ENCODE measurements at places on chromosomes 5 and 9.

DNA sequence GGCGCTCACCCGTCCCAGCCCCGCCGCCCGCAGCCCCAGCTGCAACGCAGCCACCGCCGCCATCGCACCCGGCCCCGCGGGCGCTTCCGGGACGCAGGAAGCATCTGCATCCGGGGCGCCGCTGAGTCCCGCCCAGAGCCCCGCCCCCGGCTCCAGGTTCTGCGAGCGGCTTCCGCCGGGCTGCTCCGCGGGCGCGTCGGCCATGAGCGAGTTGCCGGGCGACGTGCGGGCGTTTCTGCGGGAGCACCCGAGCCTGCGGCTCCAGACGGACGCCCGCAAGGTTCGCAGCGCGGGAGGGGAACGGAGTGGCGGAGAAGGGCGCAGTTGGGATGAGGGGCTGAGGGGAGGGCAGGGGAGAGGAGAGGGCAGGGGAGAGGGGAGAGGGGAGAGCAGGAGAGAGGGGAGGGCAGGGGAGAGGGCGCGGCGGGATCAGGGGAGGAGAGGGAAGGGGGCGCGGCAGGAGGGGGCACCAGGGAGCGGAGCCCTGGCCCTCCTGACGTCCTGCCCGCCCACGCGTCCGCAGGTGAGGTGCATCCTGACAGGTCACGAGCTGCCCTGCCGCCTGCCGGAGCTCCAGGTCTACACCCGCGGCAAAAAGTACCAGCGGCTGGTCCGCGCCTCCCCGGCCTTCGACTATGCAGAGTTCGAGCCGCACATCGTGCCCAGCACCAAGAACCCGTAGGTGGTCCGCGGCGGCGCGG lies at the start of the genes SURF1 and SURF2:
Gene SURF1 (minus strand): TSS at position 97 of the 701 bp plus-strand sequence. CDS start 34 bp downstream, at position 63.
Gene SURF2 (plus strand): TSS at position 160 of the 701 bp plus-strand sequence. CDS start 43 bp downstream, at position 203.
- H3K4me3 ChIP-seq: peak within 1 kb of the TSS; percentile 85
- no peaks in the 10 kb centered on the region for H3K27me3 ChIP-seq
- peak within 1 kb of the TSS; percentile 83 for H3K27ac ChIP-seq
- peaks cover 45% of the 10 kb centered on the region for H3K36me3 ChIP-seq

DNA sequence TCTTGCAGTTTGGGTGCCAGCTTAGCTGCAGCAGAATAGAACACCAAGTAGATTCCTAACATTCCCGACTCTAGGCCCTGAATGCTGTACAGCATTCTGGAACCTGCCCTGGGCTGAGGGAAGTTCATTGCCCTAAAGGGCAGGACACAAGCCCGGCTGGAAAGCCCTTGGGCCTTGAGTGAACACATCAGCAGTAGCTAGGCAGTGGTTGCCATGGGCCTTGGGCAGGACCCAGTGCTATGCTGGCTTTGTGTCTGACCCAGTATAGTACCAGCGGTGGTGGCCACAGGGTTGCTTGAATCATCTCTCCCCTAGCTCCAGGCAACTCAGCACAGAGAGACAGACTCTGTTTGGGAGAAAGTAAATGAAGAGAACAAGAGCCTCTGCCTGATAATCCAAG lies 137.8 kb downstream of the AGTPBP1 start:
- no peak for DNase-seq
- no peaks in the 10 kb centered on the region for H3K4me1 ChIP-seq
- no peaks in the 10 kb centered on the region for H3K36me3 ChIP-seq
- no peaks in the 10 kb centered on the region for H3K27me3 ChIP-seq

- no peak overlapping the region for H3K4me3 ChIP-seq
- no peaks in the 10 kb centered on the region for H3K4me1 ChIP-seq
- DNase-seq: no peak
- no peaks in the 10 kb centered on the region for H3K36me3 ChIP-seq
- H3K27me3 ChIP-seq: no peaks in the 10 kb centered on the region
- H3K27ac ChIP-seq: no peak overlapping the region
These were observed 36.4 kb downstream of the PWWP2A start for GRCh38 chr5:160082614-160083500.

- no peak overlapping the region for H3K27ac ChIP-seq
- H3K4me3 ChIP-seq: no peak overlapping the region
- no peaks in the 10 kb centered on the region for H3K27me3 ChIP-seq
- no peaks in the 10 kb centered on the region for H3K4me1 ChIP-seq
- no peaks in the 10 kb centered on the region for H3K36me3 ChIP-seq
- DNase-seq: no peak
These were observed 246.0 kb upstream of the NUDT12 start for GRCh38 chr5:103808464-103809106.

DNA sequence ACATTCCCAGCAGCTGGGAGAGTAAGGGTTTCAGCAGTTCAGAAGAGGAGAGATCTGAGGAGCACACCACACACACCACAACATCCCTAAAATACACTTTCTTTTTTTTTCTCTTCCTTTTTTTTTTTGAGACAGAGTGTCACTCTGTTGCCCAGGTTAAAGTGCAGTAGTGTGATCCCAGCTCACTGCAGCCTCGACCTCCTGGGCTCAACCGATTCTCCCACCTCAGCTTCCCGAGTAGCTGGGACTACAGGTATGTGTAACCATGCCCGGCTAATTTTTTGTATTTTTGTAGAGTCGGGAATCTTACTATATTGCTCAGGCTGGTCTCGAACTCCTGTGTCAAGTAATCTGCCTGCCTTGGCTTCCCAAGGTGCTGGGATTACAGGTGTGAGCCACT lies 9.7 kb upstream of the UBAP1 start:
- no peak for DNase-seq
- no peaks in the 10 kb centered on the region for H3K36me3 ChIP-seq
- no peak overlapping the region for H3K27ac ChIP-seq
- H3K27me3 ChIP-seq: no peaks in the 10 kb centered on the region

DNA sequence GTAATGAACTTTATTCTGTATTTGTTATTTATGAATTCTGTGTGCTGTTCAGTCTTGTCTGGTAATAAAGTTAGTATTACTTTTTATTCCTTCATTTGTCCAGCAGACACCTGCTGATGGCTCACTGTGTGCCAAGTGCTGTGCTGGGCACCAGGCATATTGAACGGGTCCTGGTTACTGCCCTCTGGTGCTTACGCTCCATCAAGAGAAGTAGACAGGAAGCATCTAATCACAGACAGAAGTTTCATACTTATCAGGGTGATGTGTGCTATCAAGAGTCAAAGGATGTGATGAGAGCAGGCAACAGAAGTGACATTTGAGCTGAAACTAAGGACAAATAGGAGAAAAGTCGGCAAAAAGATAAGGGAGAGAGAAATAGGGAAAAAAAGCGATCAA lies 153.1 kb downstream of the FGF1 start:
- H3K36me3 ChIP-seq: no peaks in the 10 kb centered on the region
- DNase-seq: no peak
- no peaks in the 10 kb centered on the region for H3K4me1 ChIP-seq
- H3K4me3 ChIP-seq: no peak overlapping the region
- H3K27me3 ChIP-seq: no peaks in the 10 kb centered on the region

DNA sequence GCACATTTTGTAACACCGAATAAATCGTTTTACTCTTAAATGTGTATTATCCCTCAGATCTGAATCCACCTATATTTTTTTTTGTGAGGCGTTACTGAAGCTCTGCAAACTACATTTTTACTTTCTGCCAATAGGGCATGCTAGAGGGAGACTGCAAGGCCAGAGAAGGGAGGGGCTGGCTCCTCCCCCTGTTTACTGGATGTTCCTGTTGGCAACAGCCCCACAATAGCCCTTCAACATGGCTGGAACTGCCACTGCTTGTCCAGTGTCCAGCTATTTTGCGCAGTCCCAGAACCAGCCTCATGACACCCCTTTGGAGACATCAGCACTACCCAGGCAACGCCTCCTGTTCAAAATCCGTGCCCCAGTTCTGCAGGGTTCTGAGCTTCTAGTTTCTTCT lies 85.4 kb upstream of the MIER3 start:
- no peak overlapping the region for H3K4me3 ChIP-seq
- H3K36me3 ChIP-seq: no peaks in the 10 kb centered on the region
- H3K4me1 ChIP-seq: no peaks in the 10 kb centered on the region
- DNase-seq: no peak
- H3K27ac ChIP-seq: no peak overlapping the region

DNA sequence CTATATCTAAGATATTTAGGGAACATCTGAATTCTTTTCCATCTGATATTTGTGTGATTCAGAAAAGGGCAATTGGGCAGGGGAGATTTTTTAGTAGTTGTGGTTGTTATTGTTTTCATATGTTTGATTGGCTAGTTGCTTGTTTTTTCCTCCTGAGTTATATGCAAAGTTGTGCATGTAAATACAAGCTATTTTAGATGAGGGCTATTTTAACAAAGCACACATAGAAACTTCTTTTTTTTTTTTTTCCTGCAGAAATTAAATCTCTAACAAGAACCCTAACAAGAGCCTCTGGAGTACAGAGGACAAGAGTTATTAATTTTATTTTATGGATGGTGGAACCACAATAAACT lies 559.1 kb downstream of the CETN3 start:
- DNase-seq: no peak
- H3K36me3 ChIP-seq: no peaks in the 10 kb centered on the region
- H3K27ac ChIP-seq: no peak overlapping the region

- no peaks in the 10 kb centered on the region for H3K36me3 ChIP-seq
- no peaks in the 10 kb centered on the region for H3K4me1 ChIP-seq
- DNase-seq: no peak
- H3K4me3 ChIP-seq: no peak overlapping the region
- no peak overlapping the region for H3K27ac ChIP-seq
- H3K27me3 ChIP-seq: no peaks in the 10 kb centered on the region
These were observed 630.5 kb downstream of the ACTL7B start for GRCh38 chr9:108225149-108225800.

DNA sequence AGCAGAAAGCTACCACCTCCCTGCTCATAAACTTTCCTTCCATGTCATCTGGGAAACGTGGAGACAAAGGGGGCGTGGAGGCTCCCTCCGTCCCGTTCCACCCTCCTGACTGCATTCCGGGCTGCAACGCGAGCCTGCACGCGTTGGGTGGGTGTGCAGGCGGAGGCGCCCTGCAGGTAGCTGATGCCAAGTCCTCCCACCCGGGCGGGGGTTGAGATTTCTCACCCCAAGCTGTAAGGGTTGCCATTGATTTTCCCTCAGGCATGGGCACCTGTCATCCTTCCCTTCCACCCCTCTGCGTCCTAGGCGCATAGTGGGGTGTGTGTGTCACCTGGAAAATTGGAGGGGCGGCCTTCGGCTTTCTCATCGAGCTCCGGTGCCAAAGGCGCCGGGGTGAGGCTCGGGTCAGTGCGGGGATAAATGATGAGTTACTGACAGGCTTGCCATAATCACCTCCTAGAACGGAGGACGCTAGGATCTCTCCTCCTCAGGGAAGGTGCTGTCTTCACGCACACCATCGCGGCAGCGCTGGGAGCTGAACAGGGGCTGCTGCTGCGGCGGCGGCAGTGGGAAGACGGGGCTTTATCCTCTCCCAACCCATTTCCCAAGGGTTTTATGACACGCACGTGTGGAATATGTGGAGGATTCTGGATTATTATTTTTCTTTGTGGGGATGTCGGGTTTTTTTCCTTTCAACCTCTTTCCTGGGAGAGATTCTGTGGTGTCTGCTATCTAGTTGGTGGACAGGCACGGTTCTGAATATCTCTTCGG lies 973 bp downstream of the PLPPR1 start:
- H3K4me3 ChIP-seq: no peak overlapping the region
- no peaks in the 10 kb centered on the region for H3K36me3 ChIP-seq
- no peak for DNase-seq
- no peak overlapping the region for H3K27ac ChIP-seq
- no peaks in the 10 kb centered on the region for H3K4me1 ChIP-seq
- H3K27me3 ChIP-seq: no peaks in the 10 kb centered on the region

GRCh38 chr5:169161022-169161680 lies 139.8 kb downstream of the SLIT3 start:
- no peak overlapping the region for H3K27ac ChIP-seq
- H3K27me3 ChIP-seq: no peaks in the 10 kb centered on the region
- no peaks in the 10 kb centered on the region for H3K36me3 ChIP-seq
- no peak for DNase-seq
- no peaks in the 10 kb centered on the region for H3K4me1 ChIP-seq
- H3K4me3 ChIP-seq: no peak overlapping the region

DNA sequence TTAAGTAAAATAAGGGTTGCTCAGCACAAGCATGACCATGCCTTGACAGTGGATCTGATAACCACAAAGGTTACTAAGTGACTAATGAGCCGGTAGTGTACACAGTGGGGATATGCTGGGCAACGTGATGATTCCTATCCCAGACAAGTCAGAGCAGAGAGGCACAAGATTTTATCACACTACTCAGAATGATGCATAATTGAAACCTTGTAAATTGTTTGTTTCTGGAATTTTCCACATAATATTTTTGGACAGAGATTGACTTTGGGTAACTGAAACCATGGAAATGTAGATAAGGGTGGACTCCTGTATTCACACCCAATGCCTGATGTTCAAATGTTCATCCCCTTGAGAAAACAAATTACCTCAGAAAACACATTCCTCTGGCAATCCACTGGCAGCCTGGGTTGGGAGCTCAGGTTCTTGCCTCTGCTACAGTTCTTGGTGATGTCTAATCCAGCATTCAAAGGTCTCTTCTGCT lies 16.2 kb upstream of the ERAP1 start:
- H3K36me3 ChIP-seq: no peaks in the 10 kb centered on the region
- H3K27me3 ChIP-seq: no peaks in the 10 kb centered on the region
- H3K4me1 ChIP-seq: peaks cover 8% of the 10 kb centered on the region
- no peak overlapping the region for H3K27ac ChIP-seq

DNA sequence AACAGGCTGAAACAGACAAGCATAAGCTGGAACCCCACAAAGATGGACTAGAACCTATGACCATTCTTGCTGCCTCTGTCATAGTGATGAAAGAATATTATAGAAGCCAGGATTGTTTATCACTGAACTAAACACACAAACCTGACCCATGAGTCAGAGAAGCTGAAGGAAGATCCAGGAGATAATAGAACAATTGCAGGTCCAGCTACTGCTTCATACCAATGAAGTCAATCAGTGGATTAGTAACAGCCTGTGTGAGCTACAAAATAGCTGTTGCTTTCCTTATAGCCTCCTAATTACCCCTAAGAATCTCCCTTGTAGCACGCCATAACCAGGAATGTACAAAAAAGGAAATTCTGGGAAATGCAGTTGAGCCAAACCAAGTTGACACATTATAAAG lies 459.9 kb upstream of the ZNF462 start:
- H3K4me3 ChIP-seq: no peak overlapping the region
- no peaks in the 10 kb centered on the region for H3K4me1 ChIP-seq
- no peaks in the 10 kb centered on the region for H3K27me3 ChIP-seq
- no peak for DNase-seq

- H3K27me3 ChIP-seq: no peaks in the 10 kb centered on the region
- H3K27ac ChIP-seq: no peak overlapping the region
- H3K36me3 ChIP-seq: no peaks in the 10 kb centered on the region
- no peaks in the 10 kb centered on the region for H3K4me1 ChIP-seq
- DNase-seq: no peak
- no peak overlapping the region for H3K4me3 ChIP-seq
These were observed 714.1 kb upstream of the CDH10 start for GRCh38 chr5:25358919-25359318.

- H3K4me1 ChIP-seq: peaks cover 16% of the 10 kb centered on the region
- peaks cover 30% of the 10 kb centered on the region for H3K36me3 ChIP-seq
- H3K27me3 ChIP-seq: no peaks in the 10 kb centered on the region
- DNase-seq: no peak
- no peak overlapping the region for H3K4me3 ChIP-seq
These were observed 39.2 kb downstream of the USP20 start for GRCh38 chr9:129874261-129875101.

DNA sequence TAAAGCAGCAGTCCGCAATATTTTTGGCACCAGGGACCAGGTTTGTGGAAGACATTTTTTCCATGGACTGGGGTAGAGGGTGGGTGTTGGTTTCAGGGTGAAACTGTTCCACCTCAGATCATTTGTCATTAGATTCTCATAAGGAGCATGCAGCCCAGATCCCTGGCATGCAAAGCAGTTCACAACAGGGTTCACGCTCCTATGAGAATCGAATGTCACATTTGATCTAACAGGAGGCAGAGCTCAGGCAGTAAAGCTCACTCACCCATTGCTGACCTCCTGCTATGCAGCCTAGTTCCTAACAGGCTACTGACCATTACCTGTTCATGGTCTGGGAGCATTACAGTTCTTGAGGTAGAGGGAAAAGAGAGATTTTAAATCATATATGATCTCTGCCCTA lies 241.5 kb upstream of the COX7C start:
- no peak for DNase-seq
- no peaks in the 10 kb centered on the region for H3K4me1 ChIP-seq
- H3K27me3 ChIP-seq: no peaks in the 10 kb centered on the region

All from effector memory CD4-positive, alpha-beta T cell (primary cell).